ENCODE measurements at places on chromosomes 12 and 14.

- DNase-seq: peak; percentile 41
Observed at GRCh38 chr14:101705733-101706508, 55.6 kb upstream of the PPP2R5C start.

DNA sequence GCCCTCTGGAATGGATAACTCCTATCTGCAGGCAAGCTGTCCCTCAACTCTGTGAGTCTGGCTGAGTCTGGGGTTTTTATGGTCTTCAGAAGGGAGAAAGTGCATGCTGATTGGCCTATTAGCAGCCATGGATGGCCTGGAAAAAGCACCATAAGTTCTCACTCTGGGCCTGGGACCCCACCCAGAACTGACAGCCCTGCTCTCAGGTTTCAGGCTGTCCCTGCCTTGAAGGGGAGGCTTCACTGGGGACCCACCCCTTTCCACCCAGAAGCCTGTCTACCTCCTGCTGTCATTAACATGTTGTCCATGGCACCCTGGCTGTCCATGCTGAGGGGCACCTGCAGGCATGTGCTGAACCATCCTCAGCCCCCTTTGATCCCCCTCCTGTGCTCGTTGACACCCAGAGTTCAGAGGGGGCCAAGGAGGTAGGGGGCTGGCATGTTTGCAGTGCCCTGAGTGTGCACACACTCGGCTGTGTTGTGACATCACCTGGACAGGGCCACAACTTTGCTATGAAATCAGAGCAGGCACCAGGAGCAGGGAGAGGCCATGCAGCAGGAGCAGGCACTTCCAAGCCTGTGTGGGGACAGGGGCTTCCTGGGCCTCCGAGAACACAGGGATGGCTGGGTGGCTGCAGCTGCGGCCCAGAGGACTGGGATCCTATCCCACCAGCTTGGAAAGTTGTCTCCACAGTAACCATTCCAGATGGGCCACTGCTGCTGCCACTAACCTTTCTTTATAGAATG, 84.7 kb downstream of the ACSS3 start:
- DNase-seq: no peak

DNA sequence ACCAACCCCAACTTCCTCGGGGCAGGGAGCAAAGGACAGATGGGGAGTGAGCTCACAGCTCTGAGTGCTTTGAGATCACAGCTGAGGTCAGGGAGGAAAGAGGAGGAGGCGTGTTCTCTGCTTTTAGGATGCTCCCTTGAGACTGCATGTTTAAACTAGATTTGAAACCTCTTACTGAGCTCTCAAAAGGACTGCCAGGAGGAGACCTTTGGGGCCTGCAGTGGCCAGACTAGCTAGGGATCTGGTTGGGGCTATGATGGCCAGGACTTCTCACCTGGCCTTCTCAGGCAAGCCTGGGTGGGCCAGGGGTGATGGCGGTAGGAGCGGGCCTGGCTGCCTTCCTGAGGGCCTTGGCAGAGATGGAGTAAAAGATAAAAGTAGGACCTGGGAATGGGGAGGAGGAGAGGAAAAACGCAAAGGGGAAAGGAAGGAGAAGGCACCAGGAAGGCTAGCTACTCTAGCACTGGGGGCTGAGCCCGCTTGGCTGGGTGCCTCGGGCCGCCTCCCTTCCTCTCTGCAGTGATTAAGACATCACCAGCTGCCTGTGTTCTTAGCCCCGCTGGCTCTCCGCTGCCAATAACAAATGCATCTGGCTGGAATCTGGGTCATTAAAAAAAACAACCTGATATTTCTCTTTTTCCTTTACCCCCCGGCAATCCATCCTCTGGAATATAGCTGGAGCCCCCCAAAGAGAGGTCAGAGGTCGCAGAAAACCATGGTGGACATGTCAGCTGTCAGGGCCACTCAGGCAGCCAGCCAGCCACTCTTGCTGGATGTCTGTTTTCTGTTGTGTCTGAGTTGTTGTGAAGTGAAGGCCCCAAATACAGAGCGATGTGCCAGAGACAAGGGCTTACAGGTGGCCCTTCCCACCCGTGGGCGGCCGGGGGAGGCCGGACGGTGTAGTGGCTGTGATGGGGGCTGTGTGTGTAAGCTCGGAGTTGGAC, 141.3 kb downstream of the TSPAN9 start:
- no peak for DNase-seq

- DNase-seq: no peak
Observed at GRCh38 chr14:60490270-60490669, 4.4 kb upstream of the C14orf39 start.

GRCh38 chr14:51823706-51824105, 36.7 kb upstream of the GNG2 start:
- no peak for DNase-seq

DNA sequence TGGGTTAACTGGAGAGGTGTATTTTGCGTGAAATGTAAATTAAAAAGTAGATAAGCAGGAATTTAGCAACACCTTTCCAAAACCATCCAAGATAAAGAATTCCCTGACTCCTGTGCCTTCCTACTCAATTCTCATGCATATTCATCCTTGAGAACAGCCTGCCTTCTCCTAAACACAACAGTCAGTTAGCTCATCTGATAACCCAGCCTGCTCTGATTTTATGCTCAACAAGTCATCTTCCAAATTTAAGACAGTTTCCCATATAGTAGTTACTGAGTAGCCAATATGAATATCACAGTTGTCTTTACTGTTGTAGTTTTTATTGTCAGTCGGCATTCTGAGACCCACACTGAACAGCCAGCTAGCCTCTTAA, 27.1 kb downstream of the CPNE8 start:
- no peak for DNase-seq

DNA sequence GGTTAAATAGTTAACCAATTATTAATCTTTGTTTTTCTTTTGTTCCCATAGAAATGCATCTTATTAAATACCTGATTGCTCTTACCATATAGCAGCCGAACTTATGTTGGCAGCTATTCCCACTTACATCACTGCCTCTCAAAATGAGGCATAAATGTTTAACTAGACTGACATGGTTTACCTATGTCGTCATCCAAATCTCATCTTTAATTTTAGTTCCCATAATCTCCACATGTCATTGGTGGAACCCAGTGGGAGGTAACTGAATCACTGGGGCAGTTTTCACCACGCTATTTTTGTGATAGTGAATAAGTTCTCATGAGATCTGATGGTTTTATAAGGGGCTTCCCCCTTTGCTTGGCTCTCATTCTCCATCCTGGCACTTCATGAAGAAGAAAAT, 499.2 kb upstream of the ATP2B1 start:
- DNase-seq: no peak

DNA sequence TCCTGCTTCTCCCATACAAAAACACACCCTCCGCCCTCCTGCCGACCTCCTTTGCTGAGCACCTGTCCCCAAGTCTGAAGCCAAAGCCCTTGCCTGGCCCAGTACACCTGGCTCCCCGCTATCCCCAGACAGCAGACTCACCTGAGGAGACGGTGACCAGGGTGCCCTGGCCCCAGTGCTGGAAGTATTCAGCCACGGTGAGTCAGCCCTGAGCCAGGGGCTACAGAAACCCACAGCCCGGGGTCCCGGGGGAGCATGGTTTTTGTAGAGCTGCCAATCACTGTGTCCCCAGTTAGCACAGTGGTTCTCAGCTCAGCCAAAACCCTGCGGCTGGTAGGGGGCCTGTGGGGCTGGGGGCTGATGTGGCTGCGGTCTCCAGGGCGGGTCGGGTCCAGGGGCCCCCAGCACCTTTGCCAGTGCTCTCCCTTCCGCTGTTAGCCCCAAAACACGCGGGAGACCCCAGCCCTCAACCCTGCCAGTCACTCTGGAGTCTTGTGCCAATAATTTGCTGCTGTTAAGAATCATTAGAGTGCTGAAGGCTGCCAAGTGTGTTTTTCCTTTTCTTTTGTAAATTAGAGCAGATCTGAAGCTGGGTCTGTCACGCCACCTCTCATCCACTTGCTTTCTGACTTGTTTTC, 339.0 kb downstream of the TMEM121 start:
- DNase-seq: no peak

DNA sequence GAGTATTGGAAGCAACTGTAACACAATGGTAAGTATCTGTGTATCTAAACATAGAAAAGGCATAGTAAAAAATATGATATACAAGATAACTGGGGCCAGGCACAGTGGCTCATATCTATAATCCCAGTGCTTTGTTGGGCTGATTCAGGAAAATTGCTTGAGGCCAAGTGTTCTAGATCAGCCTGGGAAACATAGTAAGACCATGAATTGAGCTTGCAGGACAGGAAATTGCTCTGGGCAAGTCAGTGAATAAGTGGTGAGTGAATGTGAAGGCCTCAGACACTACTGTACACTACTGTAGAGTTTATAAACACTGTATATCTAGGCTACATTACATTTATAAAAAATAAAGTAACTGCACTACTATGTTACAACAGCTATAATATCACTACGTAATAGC, 75.2 kb downstream of the GPR135 start:
- no peak for DNase-seq

DNA sequence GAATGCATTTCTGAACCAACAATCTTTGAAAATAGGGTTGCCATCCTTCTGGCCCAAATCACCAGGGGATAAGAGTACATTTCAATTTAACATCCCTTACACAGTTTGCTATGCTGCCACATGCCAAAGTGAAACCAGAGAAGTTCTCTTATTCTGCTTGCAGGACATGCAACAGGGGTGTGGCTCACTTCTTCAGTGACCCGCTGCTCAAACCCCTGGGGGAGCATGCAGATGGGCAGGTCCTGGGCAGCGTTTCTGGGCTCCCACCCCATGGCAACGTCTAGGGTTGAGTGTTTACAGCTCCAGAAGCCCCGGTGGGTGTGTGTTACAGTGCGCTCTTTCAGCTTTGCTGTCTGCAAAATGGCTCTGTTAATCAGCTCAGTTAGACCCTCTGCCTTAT, 1306.3 kb upstream of the TMEM132C start:
- DNase-seq: no peak

GRCh38 chr14:64515053-64515452, 10.5 kb downstream of the ZBTB1 start:
- no peak for DNase-seq

DNA sequence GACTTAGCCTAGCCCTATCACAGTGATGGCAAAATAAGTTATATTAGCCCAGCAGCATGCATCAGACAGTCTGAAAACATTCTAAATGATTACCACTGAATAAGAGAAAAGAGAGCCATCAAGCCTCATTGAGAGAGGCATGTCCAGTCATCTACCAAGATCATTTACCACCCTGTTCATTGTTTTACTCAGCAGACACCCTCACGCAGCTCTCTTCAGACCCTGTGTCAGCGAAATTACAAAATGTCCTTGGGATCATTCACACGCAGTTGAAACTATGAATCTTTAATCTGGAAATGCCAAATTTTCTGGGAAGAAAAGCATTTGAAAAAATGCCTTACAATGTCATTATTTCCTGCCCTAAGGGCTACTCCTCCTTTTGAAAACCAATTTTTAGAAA, 89.5 kb downstream of the PTPRO start:
- no peak for DNase-seq
